ENCODE measurements at places on chromosomes 5 and 9. TPM values are rescaled to one million over a fixed set of nuclear protein-coding genes. Genes with fewer than 3 reads are reported as not detected.
A peak's percentile ranks its signal among the peaks of the same experiment; 100 is the strongest.

Gene PAEP
- total RNA-seq, result not detected

Gene SREK1IP1
- total RNA-seq, result 24.8 TPM

Gene GADD45G
- total RNA-seq, result 24.9 TPM

Gene PCDHB10
- 2.3 TPM for total RNA-seq

Gene TAF11L10
- total RNA-seq, result not detected

Gene MRRF
- 7.1 TPM for total RNA-seq

Gene NDUFAF2
- 23.9 TPM for total RNA-seq

Gene IL5
- total RNA-seq, result not detected

DNA sequence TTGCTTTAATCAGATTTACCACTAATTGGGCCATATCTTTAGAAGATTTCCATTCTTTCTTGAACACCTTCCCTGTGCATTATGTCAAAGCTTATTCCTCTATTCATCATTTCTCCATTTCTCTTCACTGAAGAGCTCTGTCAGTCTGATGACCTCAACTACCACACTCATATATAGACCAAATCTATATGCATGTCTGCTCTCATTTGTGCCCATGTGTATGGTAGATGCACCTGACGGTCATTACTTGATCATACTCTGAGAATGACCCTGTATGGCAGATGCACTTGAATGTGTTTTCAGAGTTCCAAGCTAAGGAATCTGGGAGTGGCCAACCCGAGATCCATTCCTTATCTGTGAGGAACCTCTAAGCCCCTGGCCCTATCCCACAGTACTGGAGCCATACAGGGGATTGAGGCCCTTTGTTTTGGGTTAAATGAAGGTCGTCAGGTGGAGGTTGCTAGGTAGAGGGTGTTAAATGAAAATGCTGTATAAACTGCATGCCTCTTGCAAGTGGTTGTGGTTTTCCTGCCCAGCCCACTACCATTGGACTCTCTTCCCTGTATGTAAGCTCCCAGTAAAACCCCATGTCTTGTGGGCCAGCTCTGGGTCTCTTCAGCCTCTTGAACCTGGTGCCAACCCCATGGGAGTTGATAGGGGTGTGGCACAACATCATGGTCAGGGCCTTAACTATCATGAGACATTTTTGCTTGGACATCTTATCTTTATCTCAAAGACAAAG is 229.5 kb downstream of the KIAA0825 start:
- H3K27me3 ChIP-seq, result no peaks in the 10 kb centered on the region
- H3K27ac ChIP-seq, result no peak overlapping the region
- no peak for DNase-seq
- H3K4me3 ChIP-seq, result no peak overlapping the region
- no peaks in the 10 kb centered on the region for H3K36me3 ChIP-seq

GRCh38 chr5:82338771-82339373 is 60.7 kb upstream of the RPS23 start:
- no peak for DNase-seq
- H3K27me3 ChIP-seq, result no peaks in the 10 kb centered on the region
- no peak overlapping the region for H3K27ac ChIP-seq
- no peaks in the 10 kb centered on the region for H3K36me3 ChIP-seq

DNA sequence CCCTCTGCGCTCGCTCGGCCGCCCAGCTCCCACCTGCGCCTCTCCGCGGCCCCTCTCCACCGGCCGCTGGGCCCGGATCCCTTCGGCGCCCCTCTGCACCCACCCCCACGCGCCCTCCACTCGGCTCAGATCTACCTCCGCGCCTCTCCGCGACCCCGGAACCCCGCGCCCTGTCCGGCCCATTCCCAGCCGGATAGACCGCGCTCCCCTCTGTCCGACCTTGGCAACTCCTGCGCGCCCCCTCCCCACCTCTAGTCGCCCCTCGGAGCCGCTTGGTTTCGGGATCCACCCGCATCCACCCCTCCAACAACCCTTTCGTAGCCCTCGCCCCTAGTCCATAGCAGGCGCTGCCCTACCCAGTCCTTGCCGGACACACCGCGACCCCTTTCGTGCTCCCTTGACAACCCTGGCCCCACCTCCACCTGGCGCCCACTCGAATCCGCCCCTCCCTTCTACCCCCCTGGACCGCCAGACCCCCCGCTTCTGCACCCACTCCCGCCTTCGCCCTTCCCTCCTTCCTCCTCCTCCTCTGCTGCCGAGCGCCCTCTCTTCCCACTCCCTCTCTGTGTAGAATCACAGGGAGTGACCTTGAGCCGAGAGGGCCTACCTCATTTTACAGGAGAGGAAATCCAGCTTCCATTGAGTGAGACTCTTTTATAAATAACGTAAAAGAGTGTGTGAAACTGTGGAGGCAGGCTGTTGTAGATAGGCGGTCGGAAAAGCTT is 525 bp upstream of the AK3 start:
- DNase-seq, result peak; percentile 73
- peaks cover 25% of the 10 kb centered on the region for H3K4me1 ChIP-seq
- H3K27ac ChIP-seq, result peak overlapping the region; percentile 95
- H3K27me3 ChIP-seq, result no peaks in the 10 kb centered on the region
- peak overlapping the region; percentile 84 for H3K4me3 ChIP-seq
- H3K36me3 ChIP-seq, result no peaks in the 10 kb centered on the region

DNA sequence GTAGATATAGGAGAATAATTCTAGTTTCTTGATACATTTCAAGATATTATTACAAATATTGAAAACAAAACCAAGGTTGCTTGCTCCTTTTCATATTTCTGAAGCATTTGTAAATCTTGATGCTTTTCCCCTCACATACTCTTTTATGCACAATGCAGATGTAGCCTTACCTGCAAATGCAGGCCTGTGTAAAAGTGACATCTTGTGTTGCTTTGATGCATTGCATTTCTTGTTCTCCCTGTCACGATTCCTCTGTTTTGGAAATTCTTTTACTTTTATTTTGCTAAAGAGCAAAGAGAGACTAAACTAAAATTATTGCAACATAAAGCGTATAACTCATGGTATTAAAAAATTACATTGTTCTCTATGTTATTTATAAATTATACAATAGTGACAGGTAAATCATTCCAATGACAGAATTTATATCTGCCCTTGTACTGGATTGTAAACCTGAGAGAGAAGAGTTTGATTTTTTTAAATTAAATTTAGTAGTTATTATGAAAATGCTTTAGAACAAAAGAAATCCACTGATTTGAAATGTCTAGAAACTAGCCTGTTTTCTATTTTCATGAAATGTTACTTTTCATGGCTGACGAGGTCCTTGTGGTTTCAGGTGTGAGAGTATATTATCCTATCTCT is 970.0 kb downstream of the MAT2B start:
- H3K4me3 ChIP-seq, result no peak overlapping the region
- DNase-seq, result no peak
- H3K36me3 ChIP-seq, result no peaks in the 10 kb centered on the region
- no peaks in the 10 kb centered on the region for H3K4me1 ChIP-seq

DNA sequence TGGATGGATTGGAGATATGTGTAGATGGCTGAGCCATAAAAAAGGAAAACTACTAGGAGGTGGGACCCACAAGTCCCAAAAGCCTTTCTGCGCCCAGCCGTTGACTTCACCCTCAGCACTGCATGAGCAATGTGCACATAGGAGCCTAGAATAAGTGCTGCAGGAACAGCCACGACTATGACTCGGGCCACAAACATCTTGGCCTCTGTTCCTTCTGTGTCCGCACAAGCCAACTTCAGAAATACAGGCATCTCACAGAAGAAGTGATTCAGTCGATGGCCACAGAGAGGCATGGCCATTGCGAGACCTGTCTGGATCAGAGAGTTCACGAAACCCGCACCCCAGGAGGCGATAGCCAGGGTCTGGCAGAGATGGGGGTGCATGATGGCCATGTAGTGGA is 587 bp downstream of the OR2Y1 start:
- no peak overlapping the region for H3K4me3 ChIP-seq
- H3K27ac ChIP-seq, result no peak overlapping the region
- H3K27me3 ChIP-seq, result peaks cover 43% of the 10 kb centered on the region

- no peaks in the 10 kb centered on the region for H3K36me3 ChIP-seq
- no peaks in the 10 kb centered on the region for H3K27me3 ChIP-seq
- no peak overlapping the region for H3K4me3 ChIP-seq
These were observed 141.1 kb upstream of the SMIM23 start for GRCh38 chr5:171644536-171644935.

GRCh38 chr5:170313344-170313743 is 15.8 kb upstream of the LCP2 start:
- DNase-seq, result no peak
- no peak overlapping the region for H3K27ac ChIP-seq
- peaks cover 58% of the 10 kb centered on the region for H3K4me1 ChIP-seq

DNA sequence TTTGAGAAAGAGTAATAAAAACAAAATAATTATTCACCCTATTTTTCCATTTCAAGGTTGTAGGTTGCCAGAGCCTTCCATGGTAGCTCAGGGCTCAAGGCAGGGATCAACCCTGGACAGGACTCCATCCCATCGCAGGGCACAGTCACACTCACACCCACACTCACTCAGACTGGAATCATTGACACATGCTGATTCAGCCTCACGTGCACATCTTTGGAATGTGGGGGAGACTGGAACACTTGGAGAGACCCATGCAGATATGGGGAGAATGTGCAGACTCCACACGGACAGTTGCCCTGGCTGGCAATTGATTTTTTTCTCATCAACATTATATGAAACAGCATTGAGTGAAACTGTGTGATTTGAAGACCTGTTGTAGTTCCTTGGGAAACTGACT is 234.1 kb downstream of the ADGRV1 start:
- H3K27ac ChIP-seq, result no peak overlapping the region
- H3K36me3 ChIP-seq, result no peaks in the 10 kb centered on the region
- H3K4me3 ChIP-seq, result no peak overlapping the region

DNA sequence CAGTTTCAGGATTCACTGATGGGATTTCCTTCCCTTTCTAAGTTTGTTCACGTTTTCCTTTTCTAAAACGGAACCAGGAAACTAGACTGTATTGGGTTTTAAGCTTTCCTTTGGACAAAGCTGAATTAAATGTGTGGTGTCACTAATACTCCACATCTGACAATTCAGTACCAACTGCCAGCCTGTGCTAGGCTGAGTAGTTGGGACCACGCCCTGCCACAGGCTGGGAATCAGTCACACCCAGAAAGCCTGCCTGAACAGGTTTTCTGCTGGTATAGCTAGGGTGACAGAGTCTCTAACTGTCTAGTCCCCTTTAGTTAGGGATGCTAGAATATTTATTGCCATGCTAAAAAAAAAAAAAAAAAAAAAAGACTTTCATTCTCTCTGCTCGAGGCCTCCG is 15.6 kb downstream of the SPACA9 start:
- H3K4me3 ChIP-seq, result no peak overlapping the region
- no peak overlapping the region for H3K27ac ChIP-seq
- H3K4me1 ChIP-seq, result peaks cover 15% of the 10 kb centered on the region
- H3K36me3 ChIP-seq, result peaks cover 74% of the 10 kb centered on the region
- DNase-seq, result peak; percentile 82
- no peaks in the 10 kb centered on the region for H3K27me3 ChIP-seq

GRCh38 chr5:12399868-12400267 is 495.6 kb upstream of the CTNND2 start:
- H3K4me1 ChIP-seq, result no peaks in the 10 kb centered on the region
- no peak for DNase-seq
- no peaks in the 10 kb centered on the region for H3K36me3 ChIP-seq
- no peaks in the 10 kb centered on the region for H3K27me3 ChIP-seq
- H3K4me3 ChIP-seq, result no peak overlapping the region

DNA sequence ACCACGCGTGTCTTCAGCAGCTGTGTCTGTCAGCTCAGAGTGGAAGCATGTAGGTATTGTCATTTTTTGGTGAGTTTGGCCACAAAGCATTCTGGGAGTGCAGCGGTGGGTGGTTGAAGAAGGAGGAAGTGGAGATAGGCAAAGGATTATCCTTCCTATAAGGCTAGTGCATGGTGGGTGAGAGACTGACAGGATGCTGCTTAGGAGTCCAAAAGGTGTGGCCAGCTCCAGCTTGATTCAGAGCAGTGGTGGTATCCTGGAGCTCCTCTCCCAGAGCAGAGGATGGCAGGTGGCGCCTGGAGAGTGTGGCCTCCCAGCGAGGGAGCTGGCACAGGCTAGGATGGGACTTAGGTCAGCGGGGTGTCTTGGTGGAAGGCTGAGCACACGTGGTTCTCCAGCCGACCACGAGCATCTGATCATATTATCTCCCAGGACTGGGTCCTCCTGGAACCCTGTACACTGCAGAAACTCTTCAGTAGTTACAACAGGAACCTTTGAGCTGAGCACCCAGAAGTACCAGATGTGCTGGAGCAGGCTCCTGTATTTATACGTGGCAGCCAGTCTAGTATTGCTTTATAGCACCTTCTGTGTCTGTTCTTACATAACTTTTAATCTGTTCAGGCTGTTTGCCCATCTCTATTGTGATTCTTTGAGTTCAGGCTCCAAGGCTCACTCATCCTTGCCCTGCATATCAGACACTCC is 29.6 kb downstream of the MAML1 start:
- H3K4me3 ChIP-seq, result no peak overlapping the region
- DNase-seq, result peak; percentile 33
- peaks cover 18% of the 10 kb centered on the region for H3K36me3 ChIP-seq
- H3K27me3 ChIP-seq, result no peaks in the 10 kb centered on the region
- peak overlapping the region; percentile 67 for H3K27ac ChIP-seq

GRCh38 chr5:145797336-145797735 is 37.8 kb downstream of the PRELID2 start:
- H3K4me3 ChIP-seq, result no peak overlapping the region
- H3K27ac ChIP-seq, result no peak overlapping the region
- H3K27me3 ChIP-seq, result no peaks in the 10 kb centered on the region
- no peaks in the 10 kb centered on the region for H3K4me1 ChIP-seq
